Stimulated activated CD8-positive, alpha-beta memory T cell treated with anti-CD3 and anti-CD28 coated beads, Interleukin-4, amount 100 ng/mL, for 1 hour (primary cell): ENCODE measurements at places on chromosomes 6 and 20.

- DNase-seq, result no peak
These were observed 96.7 kb upstream of the LAMP5 start for GRCh38 chr20:9417665-9418064.

DNA sequence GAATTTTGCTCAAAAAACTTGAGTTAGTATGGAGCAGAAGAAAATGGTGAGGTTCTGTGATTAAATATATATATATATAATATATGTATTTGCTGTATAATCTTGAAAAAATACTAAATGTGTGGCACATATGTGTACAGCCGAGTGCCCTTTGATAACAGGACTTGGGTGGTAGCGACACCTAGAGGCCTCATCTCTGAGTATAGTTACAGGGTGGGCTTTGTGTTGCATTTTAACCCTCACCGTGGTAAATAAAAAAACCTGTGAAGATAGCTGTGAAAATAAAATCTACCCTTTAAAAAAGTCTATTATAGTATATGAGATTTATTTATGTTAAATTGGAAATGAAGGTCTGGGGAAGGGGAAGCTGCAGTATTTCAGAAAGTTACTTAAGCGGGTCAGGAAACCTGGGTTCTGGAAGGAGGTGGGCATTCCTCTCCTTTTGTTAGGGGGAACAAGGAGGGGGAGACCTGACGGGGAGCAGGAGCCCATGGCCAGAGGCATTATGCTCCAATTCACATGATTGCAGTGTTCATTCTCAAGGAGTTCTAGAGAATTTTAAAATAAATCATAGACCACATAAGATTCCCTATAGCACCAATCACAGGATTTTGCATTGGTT, 82.7 kb downstream of the SH3BGRL2 start:
- DNase-seq, result peak; percentile 5

DNA sequence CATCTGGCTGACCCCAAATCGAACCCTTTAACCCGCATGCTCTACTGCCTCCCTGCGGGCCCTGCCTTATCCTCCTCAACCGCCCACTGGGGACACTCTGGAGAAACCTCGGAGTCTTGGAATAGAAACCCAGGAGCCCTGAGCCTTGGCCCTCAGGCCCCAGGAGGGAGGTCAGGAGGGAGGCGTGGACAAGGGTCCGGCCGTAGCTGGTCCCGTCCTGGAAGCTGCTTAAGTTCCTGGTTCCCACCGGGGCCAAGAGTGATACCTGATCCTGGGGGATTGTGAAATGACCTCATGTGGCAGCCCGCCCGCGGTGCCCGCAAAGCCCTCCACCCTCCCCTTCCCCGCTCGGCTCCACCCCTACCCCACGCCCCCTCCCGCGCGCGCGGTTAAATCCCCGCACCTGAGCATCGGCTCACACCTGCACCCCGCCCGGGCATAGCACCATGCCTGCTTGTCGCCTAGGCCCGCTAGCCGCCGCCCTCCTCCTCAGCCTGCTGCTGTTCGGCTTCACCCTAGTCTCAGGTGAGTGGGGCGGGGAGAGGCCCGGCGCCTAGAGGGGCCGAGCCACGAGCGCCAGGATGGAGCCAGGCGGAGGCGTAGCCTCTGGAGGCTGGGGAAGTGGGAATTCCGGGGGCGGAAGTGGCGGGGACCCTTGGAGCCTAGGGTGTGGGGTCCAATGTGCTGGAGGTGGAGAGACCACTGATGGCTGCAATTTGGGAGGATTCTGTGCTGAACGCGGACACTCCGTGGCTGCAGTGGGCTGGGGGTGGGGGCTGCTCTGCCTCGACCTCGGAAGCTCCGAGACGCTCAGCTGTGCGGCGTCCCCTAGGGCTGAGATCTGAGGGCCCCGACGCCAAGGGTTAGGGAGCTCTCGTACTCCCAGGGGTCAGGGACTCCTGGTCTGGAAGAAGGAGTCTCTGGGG, at the start of gene WFDC2:
Gene WFDC2, plus strand, starts transcription at position 418 of the 926 bp plus-strand sequence. Its CDS starts 29 bp downstream, at position 447.
- no peak for DNase-seq

GRCh38 chr6:101079696-101080270, 198.7 kb upstream of the ASCC3 start:
- no peak for DNase-seq

DNA sequence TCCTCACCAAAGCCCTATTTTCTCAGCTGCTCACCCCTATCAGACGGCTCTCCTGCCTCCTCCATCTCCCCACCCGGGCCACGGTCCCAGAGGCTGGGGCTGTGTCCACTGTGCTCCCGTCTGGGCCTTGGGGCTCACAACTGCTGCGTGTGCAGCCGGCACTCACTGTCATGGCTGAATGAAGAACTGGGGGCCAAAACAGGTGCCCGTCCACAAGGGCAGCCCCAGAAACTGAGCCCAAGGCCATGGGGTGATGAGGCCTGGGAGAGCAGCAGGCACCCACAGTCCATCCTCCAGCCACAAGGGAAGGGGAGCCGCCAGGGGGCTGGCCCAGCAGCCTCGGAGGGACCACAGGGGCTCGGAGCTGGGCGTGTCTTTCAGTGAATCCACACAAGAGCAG, 159.5 kb downstream of the DLL1 start:
- no peak for DNase-seq

DNA sequence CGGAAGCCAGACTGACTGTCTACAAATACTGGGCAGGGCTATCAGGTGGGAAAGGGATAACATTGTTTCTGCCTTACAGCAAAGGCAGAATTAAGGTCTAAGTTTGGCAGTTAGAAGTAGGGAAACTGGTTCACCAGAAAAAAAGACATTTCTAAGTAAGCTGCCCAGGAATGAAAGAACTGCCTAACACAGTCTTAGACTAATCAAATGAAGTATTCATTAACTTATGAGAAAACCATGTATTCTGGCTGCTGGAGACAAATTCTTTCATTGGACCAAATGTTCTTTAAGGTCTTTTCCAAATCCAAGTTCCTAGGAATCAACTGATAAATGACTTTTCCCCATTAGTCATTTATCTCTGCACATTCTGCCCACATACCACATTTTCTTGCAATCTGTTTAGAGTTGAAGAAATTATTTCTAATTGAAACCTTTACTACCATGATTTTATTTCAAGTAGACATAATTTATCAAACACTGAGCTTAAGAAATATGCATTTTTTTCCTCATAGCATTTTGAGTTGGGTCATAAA, 120.3 kb upstream of the OGFRL1 start:
- no peak for DNase-seq

- no peak for DNase-seq
These were observed 2.5 kb downstream of the ZSCAN26 start for GRCh38 chr6:28269492-28269891.

DNA sequence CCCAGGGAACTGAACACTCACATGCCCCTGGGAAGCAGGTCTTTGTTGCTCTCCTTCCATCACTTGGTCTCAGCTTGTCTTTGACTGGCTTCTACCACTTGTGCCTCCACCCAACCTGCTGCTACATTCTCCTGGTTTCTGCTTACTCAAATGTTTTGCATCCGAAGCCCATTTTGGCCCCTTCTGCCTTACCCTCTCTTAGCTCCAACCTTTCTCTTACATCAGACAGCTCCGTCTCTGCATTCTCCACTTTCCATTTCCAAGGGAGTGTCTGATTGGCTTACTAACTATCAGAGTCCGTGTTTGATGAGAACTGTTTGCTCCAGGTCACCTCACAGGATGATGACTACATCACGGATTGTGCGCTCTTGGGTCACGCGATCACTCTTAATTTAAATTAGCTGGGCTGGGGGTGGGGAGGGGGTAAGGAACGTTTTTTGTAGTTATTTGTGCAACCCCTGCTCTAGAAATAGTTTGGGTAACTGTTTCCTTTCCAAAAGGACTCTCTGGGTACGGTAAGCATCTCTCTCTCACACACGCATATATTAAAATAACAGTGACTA, 844 bp upstream of the ABRACL start:
- DNase-seq, result no peak

DNA sequence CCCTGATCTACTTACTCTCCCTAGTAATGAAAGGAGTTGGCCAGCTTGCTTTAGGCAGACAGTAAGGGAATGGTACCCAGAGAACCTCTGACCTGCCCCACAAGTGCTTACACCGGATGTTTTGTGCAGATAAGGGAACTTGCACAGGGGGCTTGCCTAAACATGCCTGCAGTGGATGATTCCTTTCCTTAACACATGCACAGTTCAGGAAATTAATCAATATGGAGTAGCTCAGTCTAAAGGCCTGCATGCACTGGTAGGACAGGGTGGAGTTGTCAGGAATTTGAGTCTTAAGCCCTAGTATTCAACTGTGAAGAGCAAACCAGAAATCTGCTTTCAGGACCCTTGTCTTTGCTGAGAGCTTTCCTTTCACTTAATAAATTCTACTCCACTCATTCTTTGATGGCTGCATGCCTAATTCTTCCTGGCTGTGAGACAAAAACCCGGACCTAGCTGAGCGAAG, 3.9 kb upstream of the TRIM38 start:
- no peak for DNase-seq

- no peak for DNase-seq
These were observed 18.4 kb upstream of the FLRT3 start for GRCh38 chr20:14355791-14356190.

- no peak for DNase-seq
These were observed 11.5 kb downstream of the PRDM1 start for GRCh38 chr6:106097411-106098231.

DNA sequence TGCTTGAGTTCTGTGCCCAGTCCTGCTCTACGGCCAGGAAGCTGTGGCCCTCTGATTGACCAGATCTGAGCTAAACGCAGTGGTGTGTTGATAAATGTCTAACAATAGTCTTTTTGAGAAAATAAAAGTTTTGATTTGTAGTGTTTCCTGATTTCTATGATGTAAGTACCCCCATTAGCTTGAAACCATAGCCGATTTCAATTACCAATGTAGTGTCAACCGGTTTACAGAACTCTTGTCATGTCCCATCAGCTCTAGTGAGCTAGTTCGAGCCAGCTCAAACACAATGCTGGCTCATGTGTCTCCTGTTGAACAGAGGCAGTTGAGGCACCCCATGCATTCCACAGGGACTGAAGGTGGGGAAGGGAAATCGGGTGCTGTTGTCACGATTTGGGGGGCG, 56.7 kb upstream of the ZMYND8 start:
- no peak for DNase-seq

DNA sequence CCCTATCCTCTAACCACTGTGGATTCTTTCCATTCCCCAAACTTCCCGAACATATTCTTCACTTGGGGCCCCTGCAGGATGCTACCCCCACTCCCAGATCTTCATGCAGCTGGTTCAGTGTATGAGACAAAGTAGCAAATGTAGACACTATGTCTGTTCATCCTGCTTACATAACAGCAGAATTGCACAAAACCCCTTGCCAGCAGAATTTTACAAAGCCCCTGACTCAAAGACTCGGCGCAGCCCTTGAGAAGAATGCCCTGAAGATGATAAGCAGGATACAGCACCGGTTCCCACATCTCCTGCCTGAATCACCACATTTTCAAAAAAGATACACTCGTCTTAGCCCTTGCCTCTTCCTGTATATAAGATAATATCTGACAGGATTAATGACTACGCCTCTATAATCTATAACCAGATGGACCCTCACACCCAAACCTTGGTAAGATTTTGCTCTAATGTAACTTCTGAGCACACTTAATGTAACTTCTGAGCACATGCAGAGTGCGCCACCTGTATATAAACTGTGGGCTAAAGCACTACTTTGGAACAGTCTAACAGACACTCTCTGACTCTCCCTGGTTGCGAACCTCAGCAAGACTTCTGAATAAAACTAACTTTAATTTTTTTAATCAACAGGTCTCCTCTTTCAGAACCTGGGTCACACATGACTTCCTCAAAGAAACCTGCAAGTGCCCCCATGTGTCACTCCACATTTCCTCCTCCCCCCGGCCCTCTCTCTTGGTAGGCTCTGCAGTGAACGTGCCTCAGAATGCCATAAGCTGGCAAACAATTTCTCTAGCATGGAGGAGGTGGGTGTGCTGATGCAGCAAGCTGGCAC, 28.7 kb downstream of the RALGAPA2 start:
- no peak for DNase-seq
